ENCODE measurements at places on chromosomes 1 and 21.
A peak's percentile ranks its signal among the peaks of the same experiment; 100 is the strongest.

DNA sequence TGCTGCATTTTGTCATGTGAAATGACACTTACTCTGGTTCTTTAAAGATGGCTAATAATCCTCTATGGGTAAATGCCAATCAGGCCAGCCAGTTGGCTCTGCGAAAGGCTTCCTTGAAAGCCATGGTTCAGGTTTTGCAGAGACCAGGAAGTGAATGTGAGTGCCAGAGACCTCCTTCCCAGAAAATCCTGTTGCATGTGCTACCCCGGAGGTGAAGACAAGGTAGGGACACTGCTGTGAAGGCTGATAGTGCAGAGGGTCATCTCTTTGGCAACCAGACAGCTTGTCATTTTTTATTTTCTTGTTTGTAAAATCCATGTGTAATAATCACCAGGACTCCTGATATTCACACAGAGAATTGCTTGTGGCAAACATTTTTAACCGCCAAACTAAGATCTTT is 18.7 kb downstream of the LRRC8D start:
- no peak for DNase-seq

DNA sequence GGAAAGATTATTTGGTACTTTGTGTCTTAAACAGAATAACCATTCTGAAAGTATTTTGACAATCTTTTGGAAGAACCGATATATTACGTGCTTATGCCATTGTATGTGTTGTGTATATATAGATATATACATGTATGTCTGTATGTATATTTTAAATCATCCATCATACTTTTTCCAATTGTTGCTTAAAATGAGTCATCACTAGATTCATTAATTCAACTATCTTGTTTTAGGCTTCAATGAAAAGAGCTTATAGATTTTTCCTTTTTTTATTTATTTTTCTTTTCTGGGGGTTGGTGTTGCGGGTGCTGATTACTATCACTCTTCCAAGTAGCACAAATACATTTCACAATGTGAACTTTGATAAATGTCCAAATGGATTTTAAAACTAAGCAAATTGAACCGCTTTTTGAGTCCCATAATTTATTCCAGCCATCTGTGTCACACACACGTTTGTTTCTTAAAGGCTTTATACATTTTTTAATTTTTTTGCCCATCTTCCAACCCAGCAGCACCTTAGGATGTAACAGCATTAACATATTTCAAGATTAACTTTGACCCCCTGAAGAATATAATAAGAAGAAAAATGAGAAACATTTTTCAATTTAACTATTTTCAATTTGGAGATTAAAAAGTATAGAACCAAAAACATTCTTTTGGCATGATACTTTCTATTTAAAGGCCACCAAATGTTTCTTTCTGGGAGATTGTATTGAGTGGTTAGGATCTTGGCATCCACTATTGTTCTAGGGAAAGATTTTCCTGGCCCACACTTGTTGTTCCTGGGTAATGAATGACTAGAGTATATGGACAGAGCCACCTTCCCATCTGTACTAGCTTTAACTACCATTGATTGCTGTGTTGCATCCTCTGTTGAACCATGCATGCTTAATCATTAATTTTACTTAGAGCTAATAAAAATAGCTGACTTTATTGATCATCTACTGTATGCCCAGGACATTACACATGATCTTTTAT is 9.3 kb upstream of the DPYD start:
- DNase-seq = no peak

DNA sequence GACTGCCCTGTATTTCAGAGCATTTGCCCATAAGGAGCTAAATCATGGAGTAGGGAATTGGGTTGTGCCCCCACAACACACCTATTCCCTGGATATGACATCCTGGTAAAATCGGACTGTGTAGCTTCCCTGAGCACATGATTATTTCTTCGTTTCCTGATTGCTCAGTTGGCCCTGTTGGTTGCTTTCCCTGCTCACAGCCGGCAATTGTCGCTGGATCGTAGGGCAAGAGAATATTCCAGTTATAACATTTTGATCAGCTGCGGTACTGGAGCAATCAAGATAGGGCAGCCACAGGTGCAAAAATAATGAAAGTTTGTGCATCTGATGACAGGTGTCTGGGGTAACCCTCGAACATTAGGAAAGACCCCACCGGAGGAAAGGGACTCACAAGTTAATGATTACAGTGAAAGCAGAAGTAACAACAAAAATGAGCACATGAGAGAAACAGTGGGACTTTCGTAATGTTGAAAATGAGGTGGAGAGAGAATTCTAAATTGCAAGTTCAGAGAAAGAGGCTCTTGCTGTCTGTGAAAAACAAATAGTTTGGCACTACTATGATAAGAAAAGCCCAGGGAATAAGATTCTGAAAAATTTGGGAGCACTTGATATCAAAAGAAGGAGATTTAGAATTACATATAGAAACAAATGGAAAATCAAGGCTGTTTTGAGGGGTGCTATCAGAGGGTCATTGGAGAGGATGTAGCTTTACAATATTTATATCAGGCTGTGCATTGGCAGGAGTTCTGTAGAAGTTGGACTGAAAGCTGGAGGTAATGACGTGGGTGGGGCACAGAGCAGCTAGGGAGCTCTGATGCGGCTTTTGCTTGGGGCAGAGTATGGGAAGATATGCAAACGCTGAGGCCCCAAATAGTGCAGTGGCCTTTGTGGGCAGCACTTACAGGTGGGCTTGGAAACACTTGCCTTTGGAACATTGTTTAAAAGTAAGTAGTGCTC is at the start of gene MAB21L3:
Gene MAB21L3, plus strand, starts transcription at position 833 of the 957 bp plus-strand sequence. CDS start 1,217 bp downstream, outside the sequence.
- no peak for DNase-seq

- DNase-seq = peak; percentile 80
These were observed at the start of gene USP25 for GRCh38 chr21:15729674-15730483. TSS of gene USP25 (plus strand) at chr21:15729982. CDS start at chr21:15730394, 412 bp downstream.

GRCh38 chr21:28913071-28913470 is 79.6 kb downstream of the LTN1 start:
- DNase-seq = no peak

DNA sequence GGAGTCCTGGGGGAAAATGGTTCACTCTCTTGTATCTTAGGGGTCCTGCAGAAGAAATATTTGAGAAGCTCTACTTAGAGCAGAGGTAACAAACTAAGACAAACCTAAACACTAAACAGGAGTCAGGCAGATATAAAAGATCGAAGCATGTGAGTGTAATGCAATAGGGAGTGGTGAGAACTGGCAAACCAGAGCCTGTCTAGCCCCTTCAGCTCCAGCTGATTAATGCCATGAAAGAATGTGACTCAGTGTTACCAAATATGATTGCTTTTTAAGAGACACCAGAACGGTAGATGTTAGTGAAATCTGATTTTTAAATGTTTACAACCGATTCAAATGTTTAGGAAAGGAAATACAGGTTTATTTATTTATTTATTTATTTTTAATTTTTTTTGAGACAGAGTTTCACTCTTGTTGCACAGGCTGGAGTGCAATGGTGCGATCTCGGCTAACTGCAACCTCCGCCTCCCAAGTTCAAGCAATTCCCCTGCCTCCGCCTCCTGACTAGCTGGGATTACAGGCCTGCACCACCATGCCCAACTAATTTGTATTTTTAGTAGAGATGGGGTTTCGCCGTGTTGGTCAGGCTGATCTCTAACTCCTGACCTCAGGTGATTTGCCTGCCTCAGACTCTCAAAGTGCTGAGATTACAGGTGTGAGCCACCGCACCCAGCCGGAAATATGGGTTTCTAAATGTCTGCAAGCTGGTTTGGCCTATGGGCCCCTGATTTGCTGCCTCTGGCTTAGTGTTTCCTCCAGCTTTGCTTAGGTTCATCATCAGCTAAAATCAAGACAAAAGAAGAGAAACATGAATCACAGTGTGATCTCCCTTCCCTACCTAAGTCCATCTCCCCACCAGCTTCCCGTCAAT is 12.2 kb downstream of the TXNIP start:
- DNase-seq = no peak

GRCh38 chr1:112265931-112266330 is 130.1 kb upstream of the CTTNBP2NL start:
- no peak for DNase-seq

DNA sequence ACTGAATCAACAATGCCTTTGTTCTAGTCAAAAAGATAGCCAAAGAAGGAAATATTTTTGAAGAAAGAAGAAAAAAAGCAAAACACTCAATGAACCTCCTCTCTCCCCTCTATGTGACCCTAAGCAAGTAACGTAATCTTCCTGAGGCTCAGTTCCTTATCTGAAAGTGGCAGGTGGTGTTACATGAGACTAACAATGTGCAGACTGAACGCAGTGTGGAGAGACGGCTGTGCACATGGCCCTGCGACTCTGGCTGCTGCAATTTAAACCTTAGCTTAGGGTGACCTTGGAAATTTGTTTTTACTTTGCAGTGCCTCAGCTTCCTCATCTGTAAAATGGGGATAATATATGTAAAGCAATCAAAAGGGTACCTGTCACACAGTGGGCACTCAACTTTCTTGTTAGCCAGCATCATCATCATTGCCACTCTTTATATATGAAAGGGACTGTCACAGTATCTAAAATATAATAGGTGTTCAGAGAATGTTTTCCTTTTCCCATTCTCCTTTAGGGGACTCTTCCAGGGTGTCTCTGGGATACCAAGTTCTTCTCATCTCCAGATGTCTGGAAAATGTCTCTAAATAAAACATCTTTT is 100.1 kb upstream of the JUN start:
- no peak for DNase-seq

- DNase-seq = no peak
These were observed 127.3 kb downstream of the SIK1 start for GRCh38 chr21:43299441-43300277.

DNA sequence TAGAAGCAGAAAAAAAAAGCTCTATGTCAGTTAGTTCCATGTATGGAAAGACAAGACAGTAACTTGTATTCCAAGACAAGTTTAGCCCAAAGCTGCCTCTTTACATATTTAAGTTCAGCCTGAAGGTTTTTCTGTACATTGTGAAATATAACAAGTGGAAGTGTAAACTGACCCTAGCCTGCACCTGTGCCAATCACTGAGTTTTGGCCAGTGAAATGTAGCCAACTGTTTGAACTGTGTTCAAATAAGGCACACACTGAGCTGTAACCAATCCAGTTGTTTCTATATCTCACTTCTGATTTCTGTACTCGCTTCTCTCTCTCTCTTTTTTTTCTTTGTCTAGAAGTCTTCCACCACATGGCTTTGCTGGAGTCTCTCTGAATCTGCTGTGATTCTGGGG is 1227.1 kb downstream of the NCAM2 start:
- no peak for DNase-seq

DNA sequence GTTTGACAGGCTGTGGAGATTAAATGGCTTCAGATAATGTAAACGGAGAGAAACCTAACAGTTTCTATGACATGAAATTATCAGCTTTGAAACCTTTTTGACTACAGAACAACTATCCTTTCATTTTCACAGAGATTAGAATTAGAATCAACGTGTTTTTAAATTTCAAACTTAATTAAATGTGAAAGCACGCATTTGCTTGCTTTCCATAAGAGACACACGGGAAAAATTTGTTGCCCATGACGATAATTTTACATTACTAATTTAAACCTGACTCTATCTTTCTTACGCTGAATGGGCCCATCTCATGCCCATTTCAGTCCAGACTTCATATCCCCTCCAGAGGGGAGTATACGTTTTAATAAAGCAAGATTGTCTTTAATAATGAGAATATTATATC is 91.7 kb upstream of the HP1BP3 start:
- DNase-seq = no peak

- no peak for DNase-seq
These were observed 1.3 kb upstream of the PEX10 start for GRCh38 chr1:2413495-2414296.

- no peak for DNase-seq
These were observed 5.9 kb upstream of the EFNA3 start for GRCh38 chr1:155072531-155073289.

GRCh38 chr1:212586206-212587015 is 22.1 kb upstream of the ATF3 start:
- no peak for DNase-seq

GRCh38 chr1:182122913-182123260 is 61.4 kb upstream of the ZNF648 start:
- no peak for DNase-seq

DNA sequence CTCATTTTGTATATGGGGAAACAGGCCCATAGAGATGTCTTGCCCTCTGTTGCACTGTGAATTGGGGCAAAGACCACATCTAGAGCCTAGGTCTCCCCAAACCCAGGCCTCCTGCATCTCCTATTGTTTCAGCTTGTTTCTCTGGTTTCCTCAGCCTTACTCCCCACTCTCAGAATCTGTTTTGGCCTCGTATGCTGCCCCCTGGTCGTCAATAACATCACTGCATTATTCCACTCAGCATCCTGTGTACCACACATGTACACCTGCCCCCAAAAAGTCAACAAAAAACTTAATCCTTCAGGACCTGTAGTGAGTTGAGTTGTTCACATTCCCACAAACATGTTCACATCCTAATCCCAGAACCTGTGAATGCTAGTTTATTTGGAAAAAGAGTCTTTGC is 184.8 kb downstream of the BRINP2 start:
- no peak for DNase-seq

GRCh38 chr1:94329276-94329675 is 88.9 kb upstream of the ABCD3 start:
- DNase-seq = no peak

DNA sequence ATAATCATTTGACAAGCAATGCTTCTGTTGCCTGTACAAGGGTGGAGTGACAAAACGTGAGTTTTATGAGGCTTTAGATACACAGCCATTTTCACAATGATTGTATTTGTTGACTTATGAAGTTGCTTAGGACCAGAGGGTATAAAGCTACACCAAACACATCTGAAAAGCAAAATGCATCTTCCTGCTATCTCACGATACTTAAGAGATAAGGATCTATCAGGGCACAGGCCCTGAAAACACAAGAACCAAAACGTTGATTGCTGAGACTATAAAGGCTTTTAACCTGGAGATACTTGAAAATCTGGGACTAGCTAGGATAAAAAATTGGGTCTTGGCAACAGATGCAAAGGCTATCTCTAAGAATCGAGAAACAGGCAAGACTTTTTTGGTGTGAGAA is 115.7 kb downstream of the SLC5A9 start:
- DNase-seq = no peak

- no peak for DNase-seq
These were observed 152.9 kb downstream of the ACTL8 start for GRCh38 chr1:17907999-17908398.

DNA sequence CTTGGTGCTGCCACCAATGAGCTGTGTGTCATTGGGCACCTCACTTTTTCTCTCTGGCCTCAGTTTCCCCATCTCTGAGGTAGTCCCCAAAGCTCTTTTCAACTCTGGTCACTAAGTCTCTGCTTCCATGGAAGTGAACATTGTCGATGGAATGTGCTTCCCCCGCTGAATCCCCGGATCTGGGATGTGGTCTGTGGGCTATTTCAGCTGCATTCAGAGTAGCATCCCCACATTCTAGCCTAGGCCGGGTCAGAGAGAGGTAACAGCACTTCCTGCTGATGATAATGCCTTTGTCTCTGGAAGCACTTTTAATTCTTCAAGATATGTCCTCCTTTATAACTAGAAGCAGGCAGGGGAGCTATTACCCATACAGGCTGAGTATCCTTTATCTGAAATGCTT is 29.8 kb downstream of the RASSF5 start:
- no peak for DNase-seq

DNA sequence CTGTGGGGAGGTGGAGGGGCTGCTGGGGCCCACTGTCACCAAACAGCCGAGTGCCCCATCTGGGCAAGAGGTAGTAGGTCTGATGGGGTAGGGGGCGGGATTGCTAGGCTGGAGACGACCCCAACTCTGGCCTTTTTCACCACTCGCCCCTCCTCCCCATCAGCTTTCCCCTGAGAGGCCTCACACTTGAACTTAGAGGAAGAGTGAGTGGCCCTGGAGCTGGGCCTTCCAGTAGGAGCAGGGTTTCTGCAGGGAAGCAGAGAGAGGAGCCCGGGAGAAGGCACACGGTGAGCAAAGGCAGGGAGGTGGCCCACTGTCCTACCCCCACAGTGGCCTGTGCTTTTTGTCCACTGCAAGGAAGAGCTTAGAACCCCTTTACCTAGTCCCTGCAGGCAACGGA is 111.9 kb upstream of the WNT4 start:
- DNase-seq = no peak
